ENCODE measurements at places on chromosomes 2 and 18.

- DNase-seq, result no peak
These were observed 158.0 kb downstream of the CAPN13 start for GRCh38 chr2:30649278-30649677.

DNA sequence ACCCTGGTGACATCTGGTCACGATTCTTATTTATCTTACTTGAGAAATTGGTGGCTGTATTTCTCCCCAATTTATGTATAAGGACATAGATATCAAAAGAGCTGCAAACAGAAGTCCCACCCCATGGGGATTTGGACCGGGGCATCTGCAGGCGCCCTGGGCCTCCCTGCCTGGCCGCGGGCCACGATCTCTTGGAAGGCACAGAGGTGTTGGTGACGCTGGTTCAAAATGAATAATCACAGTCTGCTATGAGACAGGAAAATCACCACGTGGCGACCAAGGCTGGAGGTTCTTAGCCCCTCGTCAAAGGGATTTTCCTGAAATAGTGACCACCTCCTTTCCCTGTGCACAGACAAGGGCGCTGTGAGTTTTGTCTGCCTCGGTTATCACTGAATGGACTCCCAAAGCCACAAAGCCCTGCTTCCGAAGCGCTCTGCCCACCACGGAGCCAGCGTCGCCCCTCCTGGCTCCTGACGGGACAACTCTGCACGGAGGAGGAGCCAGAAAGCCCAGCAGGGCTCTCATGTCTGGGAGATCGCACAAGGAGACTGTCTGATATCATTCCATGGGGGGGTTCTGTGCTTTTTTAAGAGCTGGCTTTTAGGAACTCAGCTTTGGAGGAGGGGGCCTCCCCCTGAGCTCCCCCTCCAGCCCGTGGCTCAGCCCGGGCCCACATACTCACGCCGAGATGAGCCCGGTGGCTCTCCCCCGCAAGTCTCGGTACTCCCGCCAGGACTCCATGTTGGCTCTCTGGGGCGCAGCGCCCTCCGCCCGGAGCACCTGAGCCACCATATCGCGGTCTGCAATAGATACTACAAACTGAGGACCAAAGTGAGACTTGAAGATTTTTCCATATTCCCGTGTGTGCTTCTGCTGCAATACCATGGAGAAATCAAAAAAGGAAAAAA is 14.6 kb downstream of the CYP27C1 start:
- DNase-seq, result no peak

DNA sequence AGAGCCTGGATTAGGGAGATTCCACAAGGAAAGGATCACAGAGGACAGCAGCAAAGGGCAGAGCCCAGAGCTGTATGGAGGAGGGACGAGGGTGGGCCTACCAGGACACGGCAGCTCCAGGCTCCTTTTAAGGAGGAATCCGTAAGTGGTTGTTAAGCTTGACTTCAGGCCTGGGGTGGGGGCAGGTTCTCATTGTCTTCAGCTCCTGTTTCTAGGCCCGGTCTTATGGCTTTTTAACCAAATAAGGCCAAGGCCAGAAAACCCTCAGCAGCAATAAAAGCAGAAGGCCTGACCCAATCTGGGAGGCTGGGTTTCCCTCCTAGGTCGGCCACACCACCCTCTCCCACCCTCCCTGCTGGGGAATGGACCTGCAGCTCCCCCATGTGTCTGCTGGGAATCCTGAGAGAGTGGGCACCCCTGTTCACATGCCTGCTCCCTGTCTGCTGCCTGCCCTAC is 111.2 kb downstream of the PLB1 start:
- peak; percentile 82 for DNase-seq

DNA sequence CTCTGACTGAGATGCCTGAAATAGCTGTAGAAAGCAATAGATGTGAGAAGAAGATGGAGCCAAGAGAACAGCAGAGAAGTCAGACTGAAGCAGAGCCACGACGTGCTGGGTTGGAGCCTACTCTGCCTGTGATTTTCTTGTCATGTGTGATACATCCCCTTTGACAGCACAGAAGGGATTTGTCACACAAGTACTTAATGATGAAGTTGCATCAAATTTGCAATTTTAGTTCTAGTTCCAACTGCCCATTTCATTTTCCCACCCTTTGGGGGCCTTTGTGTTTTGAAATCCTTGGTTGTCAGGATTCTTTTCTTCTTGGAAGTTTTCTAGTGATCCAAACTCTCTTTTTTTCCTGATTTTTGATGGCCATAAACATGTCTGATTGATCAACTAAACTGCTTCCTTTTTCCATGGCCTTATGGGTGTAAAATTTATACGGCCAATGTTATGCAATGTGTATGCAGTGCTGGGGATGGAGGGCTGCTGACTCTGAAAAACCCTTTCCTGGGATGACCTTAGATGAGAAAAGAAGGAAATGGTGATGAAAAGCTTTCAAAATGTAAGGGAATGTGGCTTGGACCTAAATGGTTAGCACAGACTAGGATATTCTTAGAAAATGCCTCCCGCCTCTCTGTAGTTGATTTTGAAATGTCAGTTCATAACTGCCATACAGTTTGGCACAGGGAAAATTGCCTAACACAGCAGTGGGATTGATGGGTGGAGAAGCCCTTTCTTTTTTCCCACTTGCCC is 9.6 kb upstream of the B3GNT2 start:
- DNase-seq, result no peak

DNA sequence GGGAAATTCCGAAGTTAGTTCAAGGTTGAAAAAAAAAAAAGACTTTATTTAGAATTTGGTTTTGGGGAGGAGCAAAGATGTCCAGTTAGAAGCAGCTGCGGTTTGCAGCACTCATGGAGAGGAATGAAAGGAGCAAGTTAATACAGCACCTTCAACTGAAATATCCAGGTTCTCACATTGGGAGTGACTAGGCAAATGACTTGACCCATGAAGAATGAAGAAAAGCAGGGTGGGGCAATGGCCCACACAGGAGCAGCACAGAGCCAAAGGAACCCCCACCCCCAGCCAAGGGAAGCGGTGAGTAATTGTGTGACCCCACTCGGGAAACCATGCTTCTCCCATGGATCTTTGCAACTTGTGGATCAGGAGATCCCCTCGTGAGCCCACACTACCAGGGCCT is 32.8 kb downstream of the ZNF892 start:
- peak; percentile 40 for DNase-seq

GRCh38 chr2:241007111-241007510 is 8.7 kb downstream of the SNED1 start:
- DNase-seq, result no peak

DNA sequence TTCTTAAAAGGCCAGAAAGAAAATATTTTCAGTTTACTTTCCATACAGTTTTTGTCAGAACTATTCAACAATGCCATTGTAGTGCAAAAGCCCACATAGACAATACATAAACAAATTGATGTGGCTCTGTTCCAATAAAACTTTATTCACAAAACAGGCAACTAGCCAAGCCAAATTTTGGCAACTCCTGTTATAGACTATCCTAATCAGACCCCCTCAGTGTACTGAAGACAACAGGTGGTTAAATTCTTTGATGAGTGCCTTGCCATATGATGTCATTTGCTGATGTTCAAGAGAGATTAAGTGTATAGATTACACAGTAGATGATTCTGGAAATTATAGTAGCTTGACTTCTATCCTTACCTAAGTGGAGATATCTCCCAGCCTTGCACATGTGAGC is 83.4 kb downstream of the FANCL start:
- DNase-seq, result peak; percentile 2

- DNase-seq, result no peak
These were observed 4.9 kb upstream of the ALLC start for GRCh38 chr2:3652896-3653625.

- DNase-seq, result no peak
These were observed 135.1 kb downstream of the DLGAP1 start for GRCh38 chr18:4319738-4320677.

GRCh38 chr2:222797261-222797660 is 63.6 kb upstream of the ACSL3 start:
- peak; percentile 37 for DNase-seq

GRCh38 chr18:45197526-45197970 is 417.7 kb upstream of the SLC14A2 start:
- DNase-seq, result peak; percentile 98

DNA sequence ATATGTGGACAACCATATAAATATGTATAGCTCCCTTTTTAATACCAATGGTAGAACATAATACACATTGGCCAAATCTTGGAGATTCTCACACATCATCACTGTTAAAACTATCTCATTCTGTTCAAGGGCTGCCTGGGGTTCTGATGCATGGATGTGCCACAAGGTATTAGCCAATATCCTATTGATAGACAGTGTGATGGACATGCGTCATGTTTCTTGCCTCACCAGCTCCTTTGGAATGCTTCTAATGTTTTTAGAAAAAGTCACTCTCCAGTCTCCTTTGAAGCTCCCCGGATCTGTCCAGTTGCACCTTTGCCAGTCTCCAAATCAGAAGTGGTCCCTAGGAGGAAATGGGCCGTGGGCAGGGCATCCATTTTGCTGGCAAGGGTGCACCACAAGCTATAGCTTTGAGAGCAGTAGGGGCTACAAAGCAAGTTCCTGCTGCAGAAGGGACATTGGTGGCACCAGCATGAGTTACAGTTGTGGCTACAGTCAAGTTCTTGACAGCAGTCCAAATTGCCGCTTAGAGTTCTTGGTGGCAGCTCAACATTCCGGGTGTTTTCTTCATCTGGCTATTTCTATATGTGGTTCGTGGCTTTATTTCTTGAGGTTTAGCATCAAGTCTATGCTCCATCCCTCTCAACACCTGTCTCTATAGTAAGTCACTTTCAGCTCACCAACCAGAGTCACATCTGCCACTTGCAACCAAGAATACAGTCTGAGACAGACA is 25.1 kb upstream of the ATRAID start:
- no peak for DNase-seq

GRCh38 chr18:69127873-69128500 is 272.7 kb upstream of the DOK6 start:
- DNase-seq, result no peak

- peak; percentile 74 for DNase-seq
These were observed 103.4 kb upstream of the MSH2 start for GRCh38 chr2:47299555-47299954.

DNA sequence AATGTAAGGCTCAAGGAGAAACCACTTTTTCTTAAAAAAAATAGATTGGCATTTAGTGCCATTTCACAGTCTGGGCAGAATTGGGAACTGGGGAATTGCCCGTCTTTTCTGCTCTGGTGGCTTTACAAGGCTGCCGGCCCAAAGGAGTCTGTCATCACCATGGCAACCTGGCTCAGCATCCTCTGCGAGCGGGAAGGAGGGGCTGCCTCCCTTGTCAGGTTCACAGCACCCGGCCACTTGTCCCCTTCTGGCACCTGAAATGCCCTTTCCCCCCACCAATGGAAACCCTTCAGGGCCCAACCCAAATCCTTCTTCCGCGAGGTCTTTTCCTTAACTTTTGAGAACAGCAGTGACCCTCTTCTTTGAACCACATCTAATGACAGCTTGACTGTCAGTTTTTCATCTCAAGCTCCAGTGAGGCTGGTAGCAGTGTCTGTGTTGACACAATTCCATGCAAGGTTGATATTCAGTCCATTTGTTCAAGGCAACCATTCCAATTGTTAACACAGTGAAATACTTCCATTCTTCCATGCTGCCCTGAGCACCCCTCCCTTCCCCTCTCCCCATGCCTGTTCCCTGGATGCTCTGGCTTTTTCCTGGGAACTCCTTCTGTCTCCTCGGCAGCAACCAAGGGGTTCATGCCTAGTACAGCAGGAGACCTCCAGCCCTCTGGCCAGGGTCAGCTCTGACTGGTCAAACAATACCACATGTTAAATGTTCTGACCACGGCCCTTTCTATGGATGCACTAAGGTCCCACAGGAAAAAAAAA is 79.6 kb downstream of the DNER start:
- DNase-seq, result no peak

DNA sequence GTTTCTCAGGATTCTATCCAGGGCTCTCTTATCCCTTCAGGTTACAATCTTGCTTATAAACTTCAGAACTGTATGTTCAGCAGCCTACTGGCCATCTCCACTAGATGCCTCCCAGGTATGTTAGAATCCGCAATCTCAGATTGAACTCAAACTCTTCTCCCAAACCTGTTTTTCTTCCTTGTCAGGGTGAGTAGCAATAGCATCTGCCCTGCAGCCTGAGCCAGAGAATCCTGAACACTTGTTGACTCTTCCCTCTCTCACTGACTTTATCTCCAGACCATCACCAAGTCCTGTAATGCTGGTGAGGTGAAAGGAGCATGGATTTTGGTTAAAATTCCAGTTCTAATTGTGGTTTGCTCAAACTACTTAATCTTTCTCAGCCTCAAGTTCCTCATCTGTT is 82.6 kb upstream of the ALPP start:
- DNase-seq, result no peak

DNA sequence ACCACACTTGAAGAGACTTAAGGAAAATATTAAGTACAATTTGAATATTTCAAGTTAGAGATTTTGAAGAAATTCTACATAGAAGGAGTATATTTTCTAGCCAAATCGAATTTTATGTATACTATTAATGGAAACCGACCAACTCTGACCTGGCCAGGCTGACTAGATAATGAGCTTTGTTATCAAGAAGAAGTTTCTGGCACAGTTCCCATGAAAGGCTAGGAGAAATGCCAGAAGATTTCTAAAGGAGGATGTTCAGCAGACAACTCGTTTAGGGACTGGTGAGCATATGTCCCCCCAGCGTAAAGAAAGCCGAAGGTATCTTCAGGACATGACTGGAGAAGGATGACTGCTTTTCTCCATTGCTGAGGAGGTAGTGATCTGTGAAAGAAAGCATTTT is 127.3 kb downstream of the DIS3L2 start:
- no peak for DNase-seq

DNA sequence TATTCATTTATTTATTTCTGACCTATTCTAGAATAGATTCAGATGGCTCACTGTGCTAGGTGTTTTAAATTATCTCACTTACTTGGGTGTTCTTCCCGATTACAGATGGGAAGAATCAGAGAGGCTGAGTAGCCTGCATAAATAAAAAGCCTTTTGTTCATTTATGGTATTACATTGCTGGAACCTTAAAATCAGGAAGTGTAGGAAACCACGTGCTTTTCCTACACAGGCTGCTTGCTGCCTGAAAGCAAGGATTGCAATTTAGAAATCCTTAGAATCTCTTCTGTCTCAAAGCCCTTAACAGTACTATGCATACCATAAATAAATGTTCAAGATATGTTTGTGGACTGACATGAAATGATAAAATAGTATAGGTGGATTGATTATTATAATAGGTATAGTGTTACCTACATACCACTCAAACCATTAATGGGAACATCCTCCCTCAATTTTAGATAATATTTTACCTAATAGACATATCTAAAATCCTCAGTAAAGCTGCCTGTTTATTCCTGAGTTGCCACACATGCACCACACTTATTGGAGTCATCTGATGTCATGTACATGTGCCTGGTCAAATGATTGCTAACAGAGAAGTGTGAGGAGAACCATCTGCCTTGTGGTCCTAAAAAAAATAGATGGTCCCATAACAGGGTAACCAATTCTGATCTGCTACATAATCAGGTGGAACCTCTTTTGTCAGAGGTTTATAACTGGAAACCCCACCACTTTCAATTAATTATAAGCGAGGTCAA is 73.5 kb upstream of the C2orf15 start:
- DNase-seq, result no peak

DNA sequence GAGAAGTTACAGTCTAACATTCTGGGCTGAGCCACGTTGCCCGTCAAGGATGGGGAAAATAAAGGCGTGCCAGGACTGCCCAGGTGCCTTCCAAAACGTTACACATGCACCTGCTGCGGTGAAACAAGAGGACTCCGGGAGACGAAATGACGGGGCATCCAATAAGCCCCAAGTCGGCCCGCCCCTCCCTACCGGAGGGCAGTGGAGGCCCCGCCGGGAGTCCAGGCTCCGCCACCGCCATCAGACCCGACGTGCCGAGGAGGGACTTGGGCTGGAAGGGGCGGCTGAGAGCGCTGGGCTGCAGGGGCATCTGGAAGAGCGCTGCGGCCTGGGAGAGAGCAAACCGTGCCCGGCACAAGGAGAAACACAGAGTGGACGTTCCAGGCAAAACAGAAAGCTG is 112.5 kb upstream of the GPC1 start:
- DNase-seq, result no peak
